ENCODE measurements at places on chromosomes 13 and 19.

DNA sequence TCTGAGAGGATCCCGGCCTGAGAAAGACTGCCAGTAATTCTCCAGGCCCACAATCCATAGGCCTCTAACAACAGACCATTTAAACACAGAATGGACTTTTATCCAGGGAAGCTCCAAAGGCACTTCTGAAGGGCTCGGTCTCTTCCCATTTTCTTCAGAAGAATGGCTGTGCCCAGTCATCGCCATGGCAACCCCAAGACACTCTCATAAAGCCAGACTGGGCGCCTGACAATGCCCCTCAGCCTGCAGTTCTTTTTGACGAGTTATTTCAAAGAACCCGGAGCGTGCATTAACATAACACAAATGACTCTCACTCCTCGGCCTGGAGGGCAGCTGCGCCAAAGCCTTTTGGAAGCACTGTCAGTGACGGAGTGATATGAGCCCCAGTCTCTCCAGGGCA lies 61.0 kb downstream of the RASA3 start:
- no peak for DNase-seq

DNA sequence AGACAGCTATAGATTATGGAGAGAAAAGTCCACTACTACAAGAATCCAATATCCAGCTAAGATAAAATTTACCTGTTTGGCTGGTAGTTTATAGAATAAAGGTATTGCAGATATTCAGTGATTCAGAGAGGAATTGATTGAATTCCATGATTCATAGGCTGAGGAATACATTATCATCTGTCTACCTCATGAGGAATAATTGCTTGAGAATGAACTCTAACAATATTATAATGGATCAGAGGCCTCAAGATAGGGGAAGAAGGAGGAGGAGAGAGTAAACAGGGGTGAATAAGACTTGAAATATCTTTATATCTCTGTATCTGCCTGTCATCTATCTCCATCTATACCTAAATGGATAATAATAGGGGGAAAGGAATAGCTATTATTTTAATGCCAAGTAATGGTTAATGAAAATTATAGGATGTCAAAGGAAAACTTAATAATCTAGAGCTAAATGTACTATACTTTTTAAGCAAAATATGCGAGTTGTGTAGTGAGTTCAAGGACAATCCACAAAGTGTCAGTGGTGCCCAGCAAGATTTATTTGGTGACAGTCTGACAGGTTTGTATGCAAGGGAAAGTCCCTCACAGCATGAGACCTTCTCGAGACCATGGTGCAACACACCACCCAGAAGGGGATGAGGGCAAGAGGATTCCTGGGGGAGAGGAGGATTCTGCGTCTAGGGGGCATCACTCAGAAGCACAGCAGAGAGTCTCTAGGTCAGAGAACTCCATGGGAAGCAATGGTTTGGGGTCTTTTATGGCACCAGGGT lies 224.5 kb downstream of the GPC5 start:
- DNase-seq: no peak

GRCh38 chr19:12757544-12758274 lies 6.1 kb downstream of the BEST2 start:
- DNase-seq: peak; percentile 53

DNA sequence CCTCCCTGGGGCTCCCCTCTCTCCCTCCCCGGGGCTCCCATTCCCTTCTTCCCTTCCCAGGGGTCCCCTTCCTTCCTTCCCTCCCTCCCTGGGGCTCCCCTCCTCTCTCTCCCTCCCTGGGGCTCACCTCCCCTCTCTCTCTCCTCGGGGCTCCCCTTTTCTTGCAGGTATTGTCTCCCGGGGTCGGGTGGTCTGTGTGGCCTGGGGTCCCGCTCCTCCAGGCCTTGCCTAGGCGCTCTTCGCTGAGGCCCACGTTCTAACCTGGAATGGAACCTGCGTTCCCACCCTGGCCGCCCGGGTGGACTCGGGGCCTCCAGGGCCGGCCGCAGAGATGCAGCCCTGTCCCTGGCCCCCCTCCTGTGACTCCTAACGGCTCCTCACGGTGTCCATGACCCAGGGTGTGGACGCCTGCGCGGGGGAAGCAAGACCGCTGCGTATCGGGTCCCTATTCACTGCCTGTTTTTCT lies 940 bp upstream of the DCUN1D2 start:
- DNase-seq: no peak

GRCh38 chr13:80547341-80547740 lies 206.4 kb upstream of the SPRY2 start:
- DNase-seq: no peak

DNA sequence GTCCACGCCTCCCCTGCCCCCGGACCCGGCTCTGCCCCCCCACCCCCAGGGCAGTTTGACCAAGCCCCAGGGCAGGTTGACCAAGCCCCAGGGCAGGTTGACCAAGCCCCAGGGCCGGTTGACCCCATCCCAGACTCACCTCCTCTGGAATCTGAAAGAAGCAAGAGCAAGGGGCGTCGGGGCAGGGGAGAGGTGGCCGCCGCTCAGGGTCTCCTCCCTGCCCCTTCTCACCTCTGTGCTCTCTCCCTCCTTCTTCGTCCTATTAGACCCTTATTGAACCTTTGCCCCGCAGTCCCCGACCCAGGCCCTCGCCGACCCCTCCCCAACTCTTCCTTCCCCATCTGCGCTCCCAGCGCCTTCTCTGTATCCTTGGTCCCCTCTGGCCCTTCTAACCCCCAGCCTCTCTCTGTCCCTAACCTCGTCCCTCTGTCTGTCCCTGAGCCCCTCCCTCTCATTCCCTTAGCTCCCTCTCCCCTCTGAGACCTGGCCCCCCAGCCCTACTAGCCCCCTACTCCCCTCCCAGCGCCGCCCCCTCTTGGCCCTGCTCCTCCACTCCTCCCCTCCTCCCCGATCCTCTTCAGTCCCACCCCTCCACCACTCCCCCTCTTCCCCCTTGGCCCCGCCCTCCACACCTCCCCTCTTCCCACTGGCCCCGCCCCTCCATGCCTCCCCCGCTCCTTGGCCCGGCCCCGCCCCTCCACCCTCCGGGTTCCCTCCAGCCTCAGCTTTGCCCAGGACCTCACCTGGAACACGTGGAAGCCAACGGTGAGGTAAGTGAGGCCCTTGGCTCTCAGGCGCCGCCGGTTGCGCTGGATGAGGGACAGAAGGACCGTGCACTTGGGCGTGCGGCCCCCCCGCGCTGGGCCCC lies 7.6 kb downstream of the CAPN12 start:
- peak; percentile 40 for DNase-seq

DNA sequence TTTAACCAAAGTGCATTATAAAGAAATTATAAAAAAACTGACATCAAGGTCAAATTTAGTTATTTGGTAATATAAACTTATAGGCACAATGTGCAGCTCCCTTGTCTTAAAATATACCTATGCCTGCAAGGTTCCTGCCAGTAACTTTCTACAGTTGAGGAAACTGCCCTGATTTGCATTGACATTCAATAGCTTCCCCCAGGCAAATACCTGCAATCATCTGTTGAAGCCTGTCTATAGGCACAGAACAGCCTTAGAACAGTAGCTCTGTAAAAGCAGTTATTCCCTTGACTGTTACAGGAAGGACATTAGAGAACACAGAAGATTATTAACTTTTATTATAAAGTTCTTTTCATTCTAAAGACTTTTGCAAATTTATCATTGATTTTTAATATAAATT lies 1239.5 kb downstream of the PCDH9 start:
- no peak for DNase-seq

DNA sequence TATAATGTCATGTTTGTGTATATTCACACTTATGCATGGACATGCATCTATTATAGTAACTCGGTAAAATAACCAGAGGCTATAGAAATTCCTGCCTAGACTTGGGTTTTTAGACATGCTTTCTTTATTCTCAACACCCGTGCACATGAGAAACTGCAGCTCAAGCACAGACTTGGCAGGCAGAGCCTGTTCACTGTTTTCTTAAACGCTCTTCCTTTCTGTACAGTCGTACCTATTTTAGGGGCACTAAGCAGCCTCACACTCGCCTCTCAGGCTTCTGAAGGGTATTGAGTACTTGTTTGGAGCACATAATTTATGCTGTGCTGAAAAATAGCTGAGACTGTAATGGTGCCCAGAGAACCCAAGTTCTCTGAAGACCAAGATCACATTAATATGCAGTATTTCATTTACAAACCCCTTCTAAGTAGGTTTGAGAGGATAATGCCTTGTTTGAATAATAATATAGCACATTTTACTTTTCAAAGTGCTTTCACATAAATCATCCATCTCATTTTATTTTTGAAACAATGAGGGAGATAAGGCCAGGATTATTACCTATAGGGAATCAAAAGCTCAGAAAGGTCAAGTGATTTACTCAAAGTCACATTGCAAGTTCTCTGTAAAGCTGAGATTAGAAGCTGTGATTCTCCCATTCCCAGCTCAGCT lies 429.9 kb downstream of the SPRY2 start:
- DNase-seq: no peak

DNA sequence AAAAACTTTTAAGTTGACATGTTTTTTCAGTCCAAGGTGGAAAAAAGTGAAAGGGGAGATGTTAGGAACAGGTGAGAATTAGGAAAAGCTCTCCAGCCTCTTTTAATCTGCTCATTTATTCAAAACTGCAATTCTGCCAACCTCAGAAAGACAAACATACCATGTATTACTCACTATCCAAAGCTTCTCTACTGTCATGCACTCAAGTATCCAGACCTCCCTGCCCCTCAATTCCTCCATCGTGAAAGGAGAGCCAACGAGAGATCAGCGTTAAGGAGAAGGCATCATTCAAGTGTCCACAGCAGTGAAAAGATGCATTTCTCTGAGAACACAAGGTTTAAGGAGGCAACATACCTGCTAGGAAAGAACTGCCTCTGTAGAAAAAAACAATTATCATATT lies 24.5 kb downstream of the DIAPH3 start:
- peak; percentile 12 for DNase-seq

GRCh38 chr13:41427666-41428065 lies 29.7 kb upstream of the RGCC start:
- no peak for DNase-seq
